ENCODE measurements at places on chromosomes 1 and 21.

GRCh38 chr1:151975311-151976014, 18.2 kb downstream of the S100A10 start:
- DNase-seq: no peak

GRCh38 chr1:87334351-87335174, 5.9 kb downstream of the LMO4 start:
- peak; percentile 80 for DNase-seq

- no peak for DNase-seq
These were observed 23.3 kb downstream of the WNT2B start for GRCh38 chr1:112532064-112532463.

DNA sequence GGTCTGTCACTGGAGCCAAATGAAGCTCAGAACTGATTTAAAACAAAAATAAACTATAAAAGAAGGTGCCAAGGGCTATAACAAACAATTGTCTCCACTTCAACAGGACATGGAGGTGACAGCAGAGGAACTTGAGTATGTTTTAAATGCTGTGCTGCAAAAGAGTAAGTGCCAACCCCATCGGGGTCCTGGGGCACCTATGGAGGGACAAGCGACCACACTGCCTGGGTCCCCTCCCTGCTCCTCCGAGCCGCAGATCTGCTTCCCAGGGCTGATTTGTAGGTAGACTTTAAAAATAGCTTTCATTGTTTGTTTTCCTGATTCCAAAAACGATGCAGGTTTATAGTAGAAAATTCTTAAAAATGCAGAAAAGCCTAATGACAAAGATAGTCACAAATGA, 42.8 kb downstream of the CAPN9 start:
- no peak for DNase-seq

DNA sequence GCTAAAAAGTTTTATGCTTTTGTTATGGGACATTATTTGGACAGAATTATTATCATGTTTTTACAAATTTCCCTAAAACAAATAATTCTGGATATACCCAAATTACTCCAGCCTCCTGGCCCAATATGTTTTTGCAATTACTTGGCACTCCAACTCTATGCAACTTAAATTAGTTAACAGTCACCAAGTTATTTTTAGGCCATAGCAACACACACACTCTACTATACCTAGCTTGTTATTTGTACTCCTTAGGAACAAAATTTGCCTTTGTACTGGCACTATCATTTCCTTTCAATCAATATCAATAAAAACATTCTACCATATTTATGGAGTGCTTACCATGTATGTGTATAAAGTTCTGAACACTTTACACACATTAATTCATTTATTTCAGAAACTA, 7.7 kb downstream of the DUSP10 start:
- no peak for DNase-seq

DNA sequence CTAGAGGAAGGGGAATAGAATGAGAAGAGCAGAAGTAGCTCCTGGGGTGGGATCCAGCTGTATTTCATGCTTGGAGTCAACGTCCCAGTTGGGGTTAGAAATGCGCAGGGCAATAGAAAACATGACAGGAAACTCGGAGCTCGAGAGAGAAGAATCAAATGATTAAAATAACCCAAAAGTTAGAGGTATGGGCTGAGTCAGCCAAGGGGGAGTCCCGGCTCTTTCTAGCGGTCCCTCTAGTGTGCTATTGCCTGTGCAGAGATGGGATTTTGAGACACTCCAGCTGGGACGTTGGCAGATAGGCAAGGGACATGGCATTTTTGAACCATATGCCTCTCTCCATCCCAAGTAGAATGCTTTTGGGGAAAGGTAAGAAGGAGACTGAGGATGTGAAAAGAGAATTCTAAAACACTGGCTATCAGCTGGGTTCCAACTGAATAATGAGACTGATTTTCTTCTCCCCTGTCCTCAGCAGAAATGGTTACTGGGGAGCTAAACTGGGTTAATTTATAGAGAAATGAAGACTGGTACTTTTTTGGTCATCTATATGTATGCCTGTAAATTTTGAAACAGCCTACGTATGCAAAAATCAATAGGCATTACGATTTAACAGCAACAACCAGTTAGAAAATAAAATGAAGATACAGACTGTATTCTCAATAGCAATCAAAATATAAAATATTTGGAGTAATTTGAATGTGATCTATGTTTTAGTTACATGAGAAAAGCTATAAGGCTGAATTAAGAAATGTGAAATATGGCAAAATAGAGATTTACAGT, 7.0 kb upstream of the VPS26C start:
- DNase-seq: no peak

DNA sequence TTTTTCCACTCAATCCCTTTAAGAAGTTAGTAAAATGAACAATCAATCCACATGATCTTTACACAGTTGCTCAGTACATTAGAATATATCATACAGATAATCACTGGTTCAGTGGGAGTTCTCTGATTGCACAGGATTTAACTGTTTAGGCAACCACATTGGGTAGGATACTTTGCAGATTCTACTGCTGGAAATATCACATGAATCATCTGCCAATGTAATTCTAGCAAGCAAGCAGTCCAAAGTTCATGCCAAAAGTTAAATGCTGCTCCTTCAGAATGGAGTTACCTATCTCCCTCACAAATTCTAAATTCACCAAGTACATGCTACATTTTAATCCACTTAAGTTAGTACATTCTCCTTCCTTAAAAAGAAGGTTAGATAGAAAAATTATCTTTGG, 52.4 kb downstream of the NEGR1 start:
- no peak for DNase-seq

GRCh38 chr1:108592030-108592759, 32.3 kb downstream of the EEIG2 start:
- no peak for DNase-seq

- peak; percentile 72 for DNase-seq
These were observed 180.7 kb downstream of the KAZN start for GRCh38 chr1:14778898-14779865.

GRCh38 chr1:22296701-22297591, 154.0 kb upstream of the WNT4 start:
- DNase-seq: peak; percentile 59

DNA sequence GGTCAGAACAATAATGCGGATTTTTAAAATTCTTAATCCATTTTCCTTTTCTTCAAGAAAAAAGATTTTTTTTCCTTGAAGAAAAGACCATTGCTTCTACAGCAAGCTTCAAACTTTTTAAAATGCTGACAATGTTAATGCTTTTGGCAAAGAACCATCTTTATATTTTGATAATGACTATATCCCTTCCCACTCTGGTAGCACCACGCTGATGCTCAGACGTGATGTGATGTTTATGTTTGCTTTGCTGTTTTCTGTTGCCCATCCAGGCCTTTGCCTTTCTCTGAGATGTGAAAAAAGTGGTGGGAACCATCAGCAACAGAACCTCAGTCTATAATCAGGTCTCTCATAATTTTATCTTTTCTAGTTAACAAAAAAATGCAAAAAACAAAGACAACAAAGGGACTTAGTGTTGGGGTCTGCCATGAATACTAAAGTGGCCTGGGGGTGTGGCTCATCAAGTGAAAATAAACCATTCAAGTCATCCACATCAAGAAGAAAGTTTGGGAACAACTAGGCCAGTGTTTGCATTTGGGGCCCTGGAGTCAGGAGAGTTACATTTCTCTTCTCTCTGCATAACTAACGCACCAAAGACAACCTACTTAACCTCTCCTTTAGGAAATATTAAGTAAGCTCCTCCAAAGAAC, 244.6 kb upstream of the DMRTA2 start:
- no peak for DNase-seq

DNA sequence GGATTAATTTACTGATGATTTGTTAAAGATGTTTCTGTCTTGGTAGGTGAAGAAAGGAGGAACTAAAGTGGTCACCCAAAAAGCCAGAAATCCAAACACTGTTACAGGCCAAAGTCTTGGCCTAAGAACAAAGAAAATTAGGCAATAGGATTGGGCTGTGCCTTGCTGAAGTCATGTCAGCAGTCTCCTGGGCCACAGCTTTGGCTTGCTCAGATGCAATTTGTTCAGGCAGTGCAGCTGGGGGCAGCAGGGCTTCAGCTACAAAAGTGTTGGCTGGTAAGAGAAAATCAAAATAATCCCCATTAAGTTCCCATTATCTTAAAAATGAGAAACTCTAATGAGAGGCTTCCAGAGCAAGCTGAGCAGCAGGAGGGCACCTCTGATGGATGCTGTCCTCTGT, 14.0 kb upstream of the RAP1A start:
- DNase-seq: no peak

GRCh38 chr1:64061430-64062104, 141.9 kb upstream of the UBE2U start:
- peak; percentile 40 for DNase-seq

GRCh38 chr1:5623399-5623798, 368.8 kb downstream of the NPHP4 start:
- no peak for DNase-seq

DNA sequence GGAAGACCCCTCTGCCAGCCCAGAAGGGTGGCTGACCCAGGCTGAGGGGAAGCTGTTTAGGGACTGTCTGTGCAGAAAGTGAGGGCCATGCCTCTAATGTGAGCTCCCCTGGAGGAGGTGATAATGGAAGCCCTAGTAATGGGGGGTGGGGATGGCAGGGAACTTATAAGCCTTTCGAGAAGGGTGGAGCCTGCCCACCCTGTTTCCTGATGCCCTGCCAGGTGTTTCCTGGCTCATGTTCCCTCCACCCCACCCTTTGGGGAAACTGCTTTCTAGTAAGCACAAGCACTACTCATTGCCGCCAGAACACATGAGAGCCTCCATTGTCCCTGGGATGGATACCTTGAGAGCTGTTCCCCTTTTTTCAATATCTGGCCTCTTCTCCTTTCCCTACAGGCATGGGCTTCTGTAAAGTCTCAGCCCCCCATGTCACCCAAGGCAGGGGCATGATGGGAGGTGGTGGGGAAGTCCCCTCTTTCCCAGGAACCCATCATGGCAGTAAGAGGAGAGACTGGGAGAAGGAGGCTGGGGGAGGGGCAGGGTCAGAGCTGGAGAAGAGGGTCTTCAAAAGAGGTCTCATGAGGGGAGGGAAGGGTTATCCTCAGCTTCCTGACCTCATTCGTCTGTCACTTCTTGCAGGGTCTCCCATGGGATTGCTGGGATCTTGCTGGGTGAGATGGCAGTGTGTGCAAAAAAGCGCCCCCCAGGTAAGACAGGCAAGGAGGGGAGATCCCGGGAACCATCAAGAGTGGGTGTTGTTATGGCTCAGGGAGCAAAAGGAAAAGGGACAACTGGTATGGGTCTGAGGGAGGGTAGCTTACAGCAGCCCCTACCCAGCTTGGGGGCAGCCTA, 2.4 kb downstream of the ATP8B2 start:
- DNase-seq: no peak
